Activated CD4-positive, alpha-beta memory T cell treated with anti-CD3 and anti-CD28 coated beads, Interleukin-2, amount 10 ng/mL, durations not matched to agents 7 days and 5 days (primary cell): ENCODE measurements at places on chromosomes 7 and 10. TPM values are rescaled to one million over a fixed set of nuclear protein-coding genes. Genes with fewer than 3 reads are reported as not detected.

Gene PAPSS2
- total RNA-seq = not detected

DNA sequence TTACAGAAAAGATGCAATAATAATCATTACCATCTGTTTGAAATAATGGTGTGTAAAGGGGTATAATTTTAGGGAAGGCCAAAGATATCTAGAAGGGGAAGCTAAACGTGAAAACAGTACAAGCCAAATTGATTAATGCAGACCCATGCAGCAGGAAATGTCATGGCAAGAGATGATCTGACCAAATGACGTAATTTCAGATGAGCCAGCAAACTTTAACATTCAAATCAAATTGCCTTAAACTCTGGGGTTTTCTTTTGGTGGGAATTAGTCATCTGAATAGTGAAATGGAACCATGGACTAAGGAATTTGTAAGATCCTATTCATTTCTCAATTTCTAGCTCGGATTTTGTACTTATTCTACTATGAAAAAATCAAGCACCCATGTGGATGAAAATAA is 21.4 kb upstream of the SCIN start:
- H3K4me3 ChIP-seq = no peak overlapping the region
- no peak for DNase-seq
- H3K27ac ChIP-seq = no peak overlapping the region
- H3K27me3 ChIP-seq = no peaks in the 10 kb centered on the region
- no peaks in the 10 kb centered on the region for H3K4me1 ChIP-seq

GRCh38 chr10:132205650-132206376 is 19.1 kb downstream of the DPYSL4 start:
- H3K4me3 ChIP-seq = no peak overlapping the region
- no peak for DNase-seq
- H3K36me3 ChIP-seq = no peaks in the 10 kb centered on the region
- no peak overlapping the region for H3K27ac ChIP-seq
- H3K27me3 ChIP-seq = no peaks in the 10 kb centered on the region

DNA sequence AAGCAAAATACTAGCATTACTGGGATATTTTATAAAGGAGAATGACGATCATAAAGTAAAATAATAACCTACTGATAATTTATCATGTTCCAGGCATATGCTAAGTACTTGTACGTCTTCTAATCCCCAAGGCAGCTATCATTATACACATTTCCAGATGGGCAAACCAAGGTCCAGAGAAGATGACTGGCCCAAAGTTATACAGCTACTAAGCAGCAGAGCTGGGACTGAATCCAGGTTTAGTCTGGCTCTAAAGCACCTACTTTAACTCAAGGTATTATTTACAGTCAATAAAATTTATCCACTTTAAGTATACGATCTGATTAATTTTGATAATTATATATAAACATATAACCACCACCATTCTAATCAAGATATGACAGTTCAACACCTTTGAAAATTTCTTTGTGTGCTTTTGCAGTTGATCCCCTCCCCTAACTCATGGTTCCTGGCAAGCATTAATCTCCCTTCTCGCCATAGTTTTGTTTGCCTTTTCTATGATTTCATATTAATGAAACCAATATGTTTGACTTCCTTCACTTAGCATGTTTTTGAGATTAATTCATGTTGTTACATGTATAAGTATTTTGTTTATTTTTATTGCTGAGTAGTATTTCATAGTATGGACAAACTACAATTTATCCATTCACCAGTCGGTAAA is 126.7 kb downstream of the CPEB3 start:
- H3K27me3 ChIP-seq = no peaks in the 10 kb centered on the region
- H3K4me1 ChIP-seq = no peaks in the 10 kb centered on the region
- H3K4me3 ChIP-seq = no peak overlapping the region
- no peak for DNase-seq
- H3K36me3 ChIP-seq = peaks cover 11% of the 10 kb centered on the region

- no peaks in the 10 kb centered on the region for H3K27me3 ChIP-seq
- DNase-seq = no peak
- peaks cover 6% of the 10 kb centered on the region for H3K4me1 ChIP-seq
- no peak overlapping the region for H3K4me3 ChIP-seq
Observed at GRCh38 chr7:117092785-117093184, 139.5 kb downstream of the ST7 start.

GRCh38 chr7:144508702-144509101 is 105.2 kb upstream of the NOBOX start:
- peaks cover 3% of the 10 kb centered on the region for H3K4me1 ChIP-seq
- DNase-seq = no peak
- no peak overlapping the region for H3K4me3 ChIP-seq
- H3K36me3 ChIP-seq = no peaks in the 10 kb centered on the region
- H3K27ac ChIP-seq = no peak overlapping the region

GRCh38 chr7:68488341-68489060 is 1109.8 kb upstream of the AUTS2 start:
- no peaks in the 10 kb centered on the region for H3K4me1 ChIP-seq
- no peak overlapping the region for H3K27ac ChIP-seq
- no peaks in the 10 kb centered on the region for H3K27me3 ChIP-seq
- DNase-seq = no peak
- H3K4me3 ChIP-seq = no peak overlapping the region

GRCh38 chr7:106485031-106485551 is 175.9 kb downstream of the CCDC71L start:
- H3K4me1 ChIP-seq = peaks cover 23% of the 10 kb centered on the region
- no peak overlapping the region for H3K4me3 ChIP-seq
- H3K36me3 ChIP-seq = no peaks in the 10 kb centered on the region
- DNase-seq = no peak
- peaks cover 5% of the 10 kb centered on the region for H3K27me3 ChIP-seq

DNA sequence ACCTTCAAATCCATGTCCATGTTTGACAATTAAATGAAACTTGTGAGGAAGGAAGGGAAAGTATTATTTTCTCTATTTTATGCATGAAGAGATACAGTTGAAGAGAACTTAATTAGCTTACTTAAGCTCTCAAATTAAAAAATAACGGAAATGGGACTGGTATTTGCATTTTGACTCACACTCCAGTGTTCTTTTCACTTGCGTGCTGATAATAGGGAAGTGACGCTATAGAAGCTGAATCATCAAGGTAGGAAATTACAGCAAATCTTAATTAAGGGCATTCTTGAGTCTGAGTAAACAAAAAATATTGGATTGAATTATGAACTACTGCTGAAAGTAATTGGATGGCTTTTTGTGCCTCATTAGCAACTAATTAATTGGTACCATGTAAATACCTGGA is 44.0 kb upstream of the NPVF start:
- DNase-seq = no peak
- H3K4me3 ChIP-seq = no peak overlapping the region
- peaks cover 9% of the 10 kb centered on the region for H3K27me3 ChIP-seq

DNA sequence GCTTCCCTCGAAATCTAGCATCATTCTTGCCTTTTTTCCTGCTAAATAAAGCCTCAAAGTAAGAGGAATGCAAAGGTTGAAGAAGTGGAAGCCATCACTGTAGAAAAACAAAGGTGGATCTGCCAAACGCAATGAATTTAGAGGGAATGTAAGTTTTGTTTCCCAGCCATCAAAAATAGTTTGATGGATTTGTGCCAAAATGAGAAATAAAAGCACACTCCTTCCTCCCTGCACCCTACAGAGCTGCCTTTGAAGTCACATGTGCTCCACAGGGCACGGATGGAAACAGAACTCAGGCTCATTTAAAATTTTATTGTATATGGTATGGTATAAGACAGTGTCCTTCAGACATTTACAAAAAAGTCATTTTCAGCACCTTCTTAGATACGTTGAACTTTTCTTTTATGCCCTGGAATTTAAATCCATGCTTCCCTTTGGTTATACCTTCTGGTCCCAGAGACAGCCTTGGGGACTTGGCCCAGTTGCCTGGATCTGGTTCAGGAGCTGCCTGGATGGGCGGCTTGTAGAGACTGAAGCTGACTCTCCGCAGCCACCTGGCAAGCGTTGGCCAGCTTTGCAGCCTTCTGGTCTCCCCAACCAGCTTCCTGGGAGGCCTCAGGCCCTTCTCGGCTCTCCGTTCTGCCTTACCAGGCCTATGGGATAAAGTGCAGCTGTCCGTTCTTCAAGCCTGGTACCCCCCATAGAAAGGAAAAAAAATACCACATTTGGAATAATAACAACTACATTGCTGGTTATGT is 228.5 kb upstream of the NEBL start:
- no peak for DNase-seq
- no peaks in the 10 kb centered on the region for H3K4me1 ChIP-seq
- no peak overlapping the region for H3K4me3 ChIP-seq

DNA sequence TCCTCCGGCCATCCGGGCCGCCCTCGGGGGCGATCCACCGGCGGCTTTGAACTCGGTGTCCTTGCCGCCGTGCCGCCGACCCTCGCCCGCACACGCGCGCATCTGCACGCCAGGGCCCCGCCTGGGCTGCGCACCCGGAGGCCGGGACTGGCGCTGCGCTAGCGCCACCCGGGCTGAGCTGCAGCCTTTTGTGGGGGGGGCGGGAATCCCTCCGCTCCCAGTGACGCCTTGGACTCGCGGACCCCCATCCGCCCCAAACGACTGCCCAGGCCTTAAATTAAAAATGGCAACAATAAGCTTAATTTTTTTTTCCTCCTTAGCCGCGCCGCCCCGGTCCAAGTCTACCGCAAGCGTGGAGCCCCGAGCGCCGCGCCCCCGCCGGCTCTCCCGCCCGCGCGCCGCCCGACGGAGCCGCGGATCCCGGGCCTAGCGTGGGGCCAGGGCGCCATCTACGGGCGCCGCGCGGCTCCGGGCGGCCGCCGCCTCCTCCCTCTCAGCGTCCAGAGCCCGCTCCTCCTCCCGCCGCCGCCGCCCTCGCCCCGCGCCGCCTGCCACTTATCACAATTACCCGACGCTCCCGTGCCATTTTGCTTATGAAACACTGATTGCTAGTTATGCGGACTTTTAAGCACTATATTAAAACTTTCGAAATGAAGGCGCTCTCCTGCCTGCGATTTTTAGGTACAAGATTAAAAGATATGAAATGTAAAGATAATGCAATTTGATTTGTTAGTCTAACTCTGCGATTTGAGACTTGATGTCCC is 7.5 kb upstream of the EBF3 start:
- peak; percentile 28 for DNase-seq
- H3K36me3 ChIP-seq = peaks cover 5% of the 10 kb centered on the region
- H3K27ac ChIP-seq = no peak overlapping the region

DNA sequence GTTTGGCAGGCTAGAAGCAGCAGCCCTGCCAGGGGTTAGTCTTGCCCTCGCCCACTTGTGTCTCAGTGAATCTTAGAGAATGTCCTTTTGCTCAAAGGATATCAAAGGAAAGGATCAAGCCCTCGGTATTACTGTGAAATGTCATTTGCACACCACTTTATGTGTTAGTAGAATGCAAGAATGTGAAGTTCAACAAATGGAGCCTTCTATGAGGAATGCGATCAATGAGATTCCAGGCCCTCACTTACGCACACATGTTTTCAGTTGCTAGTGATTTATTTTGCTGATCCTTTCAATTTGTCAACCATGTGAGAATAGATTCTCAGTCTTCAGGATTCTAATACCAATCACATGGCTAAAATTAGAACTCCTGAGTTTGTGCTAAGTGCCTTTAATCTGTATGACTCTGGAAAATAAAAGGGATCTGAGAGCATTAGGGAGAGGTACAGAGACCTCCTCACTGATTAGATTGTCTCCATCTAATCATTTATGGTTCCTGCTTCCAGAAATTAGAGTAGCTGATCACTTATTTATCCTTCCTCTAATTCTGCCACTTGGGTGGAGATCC is 123.0 kb upstream of the SP4 start:
- H3K27ac ChIP-seq = no peak overlapping the region
- no peaks in the 10 kb centered on the region for H3K27me3 ChIP-seq
- DNase-seq = no peak
- peaks cover 15% of the 10 kb centered on the region for H3K36me3 ChIP-seq

DNA sequence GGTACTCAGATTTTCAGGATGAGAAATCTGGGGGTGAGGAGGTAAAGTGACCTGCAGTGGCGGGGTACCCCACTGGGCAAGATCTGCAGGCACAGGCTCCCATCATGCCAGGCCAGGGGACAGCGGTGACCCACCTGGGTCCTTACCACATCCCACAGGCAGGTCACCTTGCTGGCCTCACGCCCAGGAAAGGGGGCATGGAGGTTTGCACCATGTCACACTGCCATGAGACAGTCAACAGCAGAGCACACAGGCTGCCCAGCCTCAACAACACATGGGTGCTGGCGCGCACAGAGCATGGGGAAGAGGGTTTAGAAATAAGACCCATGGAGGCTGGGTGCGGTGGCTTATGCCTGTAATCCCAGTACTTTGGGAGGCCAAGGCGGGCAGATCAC is 914 bp downstream of the PKD1L1 start:
- no peak for DNase-seq
- peaks cover 2% of the 10 kb centered on the region for H3K27me3 ChIP-seq
- H3K27ac ChIP-seq = no peak overlapping the region
- H3K4me1 ChIP-seq = peaks cover 8% of the 10 kb centered on the region
- H3K36me3 ChIP-seq = no peaks in the 10 kb centered on the region
- no peak overlapping the region for H3K4me3 ChIP-seq
